Activated CD4-positive, alpha-beta memory T cell treated with anti-CD3 and anti-CD28 coated beads, Interleukin-2, amount 10 ng/mL, durations not matched to agents 7 days and 5 days (primary cell): ENCODE measurements at places on chromosomes 5 and 9. TPM values are rescaled to one million over a fixed set of nuclear protein-coding genes. Genes with fewer than 3 reads are reported as not detected.

Gene ARL14EPL
- total RNA-seq, result not detected

Gene DNM1
- total RNA-seq, result 0.40 TPM

Gene NUTM2F
- not detected for total RNA-seq

Gene C7
- not detected for total RNA-seq

Gene RFESD
- 5.4 TPM for total RNA-seq

Gene IL9
- total RNA-seq, result not detected

Gene IL3
- total RNA-seq, result 1.4 TPM

Gene RAI14
- 1.0 TPM for total RNA-seq

Gene NKD2
- total RNA-seq, result 3.6 TPM

Gene IFNA21
- total RNA-seq, result not detected

Gene NR5A1
- total RNA-seq, result not detected

Gene SCGB3A1
- total RNA-seq, result not detected
